Cortex of kidney (tissue), 1 donor: ENCODE measurements at places on chromosomes 4 and X.

- no peak for DNase-seq
Observed at GRCh38 chr4:35461931-35462659, 782.2 kb downstream of the ARAP2 start.

DNA sequence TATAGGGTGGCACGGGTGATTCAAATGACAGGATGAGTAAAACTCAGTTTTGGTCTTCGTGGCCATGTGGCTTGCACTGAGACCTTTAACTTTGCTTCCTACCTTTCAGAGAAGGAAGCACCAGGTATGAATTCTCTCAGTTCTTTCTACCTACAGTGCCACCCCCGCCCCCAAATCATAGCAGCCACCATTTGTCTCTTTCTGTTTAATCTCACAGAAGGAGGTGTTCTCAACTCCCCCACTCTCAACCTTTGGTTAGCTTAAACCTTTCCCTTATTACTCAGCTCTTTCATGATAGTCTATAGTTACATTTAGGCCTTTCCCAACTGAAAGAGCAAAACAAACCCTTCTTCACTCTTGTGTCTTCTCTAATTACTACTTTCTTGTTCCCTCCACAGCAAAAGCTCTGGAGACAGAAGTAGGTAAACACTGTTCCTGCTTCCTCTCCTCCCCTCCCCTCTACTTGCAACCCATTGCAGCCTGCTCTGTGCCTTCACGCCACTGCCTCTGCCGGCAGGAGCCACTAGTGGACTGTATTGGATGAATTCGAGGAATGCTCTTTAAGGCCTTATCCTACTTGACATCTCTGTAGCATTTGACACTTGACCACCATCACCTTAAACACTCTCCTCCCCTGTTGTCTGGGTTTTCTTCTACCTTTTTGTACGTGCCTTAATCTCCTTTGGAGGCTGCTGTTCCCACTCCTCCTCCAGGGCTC lies 123.7 kb downstream of the AFF1 start:
- no peak for DNase-seq

DNA sequence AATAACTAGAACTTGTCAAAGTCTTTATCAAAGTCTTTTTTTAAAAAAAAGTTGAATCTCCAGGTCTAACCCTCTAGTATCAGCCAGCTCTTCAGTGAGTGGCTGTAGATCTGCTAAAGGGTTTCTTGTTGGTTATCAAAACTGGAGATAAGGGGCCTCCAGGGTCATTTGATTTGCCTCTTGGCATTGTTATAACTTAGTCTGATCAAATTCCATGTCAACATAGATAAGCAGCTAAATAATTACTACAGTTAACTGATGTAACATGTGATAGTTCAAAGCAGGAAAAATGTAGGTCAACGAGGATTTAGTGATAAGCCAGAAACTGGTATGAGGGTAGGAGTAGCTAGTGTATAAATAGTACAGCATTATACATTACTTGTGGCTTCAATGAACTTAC lies 465.1 kb downstream of the PDHA2 start:
- no peak for DNase-seq

DNA sequence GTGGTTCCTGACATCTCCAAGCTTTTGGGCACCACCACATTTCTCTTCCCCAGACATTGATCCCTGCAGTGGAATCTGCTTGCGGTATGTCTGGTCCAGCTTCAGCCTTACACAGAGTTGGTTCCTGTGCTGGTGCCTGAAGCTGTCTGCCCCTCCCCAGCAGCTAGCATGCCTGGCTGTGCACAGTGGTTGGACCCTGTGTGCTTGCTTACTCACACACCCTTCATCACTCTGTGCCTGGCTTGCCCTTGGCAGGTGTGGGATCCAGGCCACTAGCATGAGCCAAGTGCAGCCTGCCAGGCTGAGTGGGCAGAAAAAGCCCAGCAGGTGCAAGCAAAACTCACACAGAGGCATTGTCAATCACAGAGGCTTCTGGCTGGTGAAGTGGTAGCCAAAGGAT lies 473.8 kb downstream of the ACTRT1 start:
- DNase-seq = no peak

- no peak for DNase-seq
Observed at GRCh38 chrX:113743069-113743468, 840.8 kb upstream of the HTR2C start.

DNA sequence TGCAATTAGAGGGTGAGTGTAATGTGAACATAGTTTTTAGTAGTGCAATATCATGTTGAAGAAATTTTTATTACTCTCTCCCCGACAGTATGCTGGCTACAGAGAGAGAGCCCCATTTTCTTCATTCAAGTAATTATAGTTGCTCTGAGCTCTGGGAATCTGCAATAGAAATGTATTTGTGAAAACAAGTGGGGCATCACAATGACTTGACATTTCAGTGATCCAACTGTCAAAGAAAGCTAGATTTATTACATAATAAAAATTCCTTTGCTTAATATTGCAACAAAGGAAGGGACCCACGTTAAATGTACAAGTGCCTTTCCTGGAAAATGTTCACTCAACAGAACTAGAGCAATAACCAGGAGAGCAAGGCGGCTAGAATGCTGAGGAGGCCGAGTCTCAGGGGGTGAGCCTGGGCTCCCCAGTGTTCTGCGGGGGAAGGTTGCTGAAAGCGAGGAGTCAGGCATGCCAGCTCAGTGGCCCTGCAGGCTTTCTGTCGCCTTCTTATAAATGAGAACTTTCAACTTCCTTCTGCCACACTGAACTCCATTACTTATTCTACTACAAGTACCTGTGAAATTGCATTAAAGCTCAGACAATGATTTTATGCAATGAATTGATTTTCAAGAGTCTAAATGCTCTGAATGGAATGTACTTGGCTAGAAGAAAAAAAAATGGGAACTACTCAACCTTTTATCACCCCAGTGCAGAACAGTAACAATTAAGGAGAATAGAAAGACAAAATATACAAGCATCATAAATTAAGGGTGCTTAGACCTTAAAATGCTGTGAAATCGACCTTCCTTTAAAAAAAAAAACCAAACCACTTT lies 476.4 kb downstream of the AFF2 start:
- no peak for DNase-seq

GRCh38 chr4:175720067-175720466 lies 92.0 kb downstream of the GPM6A start:
- no peak for DNase-seq

GRCh38 chr4:55768291-55768690 lies 51.3 kb upstream of the EXOC1L start:
- DNase-seq = no peak

DNA sequence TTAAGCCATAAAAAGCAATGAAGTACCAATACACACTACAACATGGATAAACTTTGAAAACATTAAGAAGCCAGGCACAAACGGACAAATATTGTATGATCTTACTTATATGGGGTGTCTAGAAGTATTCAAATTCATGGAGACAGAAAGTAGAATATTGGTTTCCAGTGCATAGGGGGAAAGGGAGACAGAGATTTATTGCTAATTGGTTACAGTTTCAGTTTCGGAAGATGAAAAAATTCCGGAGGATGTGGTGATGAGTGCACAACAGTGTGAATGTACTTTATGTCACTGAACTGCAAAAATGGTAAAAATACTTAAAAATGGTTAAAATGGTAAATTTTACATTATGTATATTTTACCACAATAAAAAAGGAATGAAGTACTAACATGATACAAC lies 5.1 kb upstream of the PRDX4 start:
- no peak for DNase-seq

- DNase-seq = no peak
Observed at GRCh38 chr4:85783483-85783882, 308.5 kb downstream of the ARHGAP24 start.

GRCh38 chr4:66565801-66566200 lies 895.5 kb upstream of the EPHA5 start:
- DNase-seq = no peak

DNA sequence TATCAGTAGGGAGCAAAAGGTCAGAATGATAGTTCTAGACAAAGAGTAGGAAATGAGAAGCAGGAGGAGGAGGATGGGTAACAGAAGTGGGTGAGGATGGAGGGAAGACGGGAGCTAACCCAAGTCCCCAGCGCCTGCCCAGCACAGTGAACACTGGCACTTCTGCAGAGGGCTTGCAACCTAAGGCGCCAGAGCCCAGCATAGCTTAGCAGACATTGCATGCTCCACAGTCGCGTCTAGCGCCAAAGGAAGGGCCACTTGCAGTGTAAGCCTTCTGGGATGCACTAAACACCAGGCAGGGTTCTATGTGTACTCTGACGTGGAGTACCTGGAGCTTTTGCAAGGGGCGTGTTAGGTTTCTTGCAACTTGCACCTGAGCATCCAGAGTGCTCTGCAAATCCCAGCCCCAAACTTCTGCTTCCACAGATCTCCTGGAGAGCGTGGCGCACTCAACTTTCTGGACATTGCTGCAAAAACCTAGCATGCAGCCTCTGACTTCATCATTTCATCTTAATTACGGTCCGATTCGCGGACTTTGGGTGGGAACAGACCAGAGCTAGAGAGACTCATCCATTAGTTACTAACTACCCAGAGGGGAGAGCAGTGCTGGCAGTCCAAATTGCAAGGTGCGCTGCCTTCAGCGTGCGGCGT lies 46.5 kb upstream of the NKAP start:
- no peak for DNase-seq

DNA sequence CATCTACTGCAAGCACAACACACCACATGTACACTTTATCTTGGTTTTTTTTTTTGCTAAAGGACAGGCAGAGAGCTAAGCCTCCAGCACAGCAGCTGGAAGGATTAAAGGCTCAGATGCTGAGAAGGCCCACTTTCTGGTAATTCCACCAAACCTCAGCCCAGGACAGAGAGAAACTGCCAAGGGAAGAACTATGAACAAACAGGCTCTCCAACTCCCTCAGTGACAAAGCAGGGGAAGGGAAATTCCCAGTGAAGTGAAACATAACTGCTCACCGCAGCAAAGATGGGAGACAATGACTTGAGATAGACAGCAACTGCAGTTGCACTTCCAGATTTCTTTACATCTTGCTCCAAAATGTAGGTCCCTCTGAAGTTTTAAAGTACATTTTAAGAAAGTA lies 4.8 kb downstream of the PROM1 start:
- no peak for DNase-seq

DNA sequence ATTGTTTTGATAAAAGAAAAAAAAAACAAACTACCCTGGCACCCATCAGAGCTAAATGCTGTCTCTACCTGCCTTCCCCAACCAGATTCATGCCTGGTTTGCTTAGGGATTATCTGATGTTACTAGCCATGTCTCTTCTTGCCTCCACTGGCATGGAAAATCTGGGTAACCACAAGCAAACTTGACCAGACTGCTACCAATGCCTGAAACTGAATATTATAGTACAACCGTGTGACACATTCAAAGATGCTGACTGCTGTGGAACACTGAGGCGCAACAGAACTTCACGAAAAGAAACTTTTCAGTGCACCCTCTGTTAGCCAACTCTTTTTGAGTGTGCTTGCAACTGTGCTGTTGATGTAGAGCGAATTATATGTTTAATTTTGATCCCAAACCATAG lies 228.1 kb downstream of the CBR4 start:
- no peak for DNase-seq

GRCh38 chr4:102723511-102723910 lies 37.3 kb downstream of the MANBA start:
- DNase-seq = no peak

DNA sequence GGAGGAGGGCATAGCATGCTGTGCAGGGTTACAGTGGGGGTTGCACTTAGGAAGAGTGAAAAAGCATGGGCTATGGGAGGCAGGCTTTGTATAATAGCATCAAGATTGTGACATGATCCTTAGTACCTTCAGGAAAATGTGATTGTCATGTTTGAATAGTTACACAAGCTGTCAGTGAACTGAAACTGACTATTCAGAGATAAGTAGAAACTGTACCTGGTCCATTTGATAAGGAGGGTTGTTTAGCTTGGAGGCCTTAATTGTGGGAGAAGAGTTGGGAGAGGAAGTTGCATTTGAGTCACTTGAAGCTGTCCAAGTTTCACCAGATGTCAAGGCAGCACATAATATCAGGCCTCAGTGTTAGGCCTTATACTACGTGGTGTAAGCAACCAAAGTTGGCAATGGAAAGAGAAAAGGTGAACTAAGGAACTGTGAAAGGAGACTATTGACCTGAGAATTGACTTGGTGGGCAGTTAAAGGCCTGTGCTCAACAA lies 85.0 kb downstream of the TEX13C start:
- no peak for DNase-seq

DNA sequence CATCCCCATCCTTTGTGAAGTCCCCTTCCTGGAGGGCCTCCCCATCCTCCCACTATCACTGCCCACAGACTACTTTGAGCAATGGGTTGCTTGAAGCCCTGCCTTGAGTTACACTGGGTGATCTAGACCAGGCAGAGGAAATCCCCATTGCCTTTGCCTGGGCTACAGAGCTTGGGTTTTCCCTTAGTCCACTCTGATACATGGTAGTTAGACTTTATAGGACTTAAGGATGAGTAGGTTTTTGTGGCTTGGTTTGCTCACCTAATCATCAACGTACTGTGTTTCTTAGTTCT lies 56.6 kb downstream of the TMEM131L start:
- no peak for DNase-seq

GRCh38 chrX:18681996-18682395 lies 10.1 kb upstream of the RS1 start:
- no peak for DNase-seq

GRCh38 chr4:8468746-8469535 lies 28.4 kb downstream of the TRMT44 start:
- DNase-seq = no peak

GRCh38 chr4:174378951-174379350 lies 95.2 kb downstream of the CEP44 start:
- DNase-seq = no peak

DNA sequence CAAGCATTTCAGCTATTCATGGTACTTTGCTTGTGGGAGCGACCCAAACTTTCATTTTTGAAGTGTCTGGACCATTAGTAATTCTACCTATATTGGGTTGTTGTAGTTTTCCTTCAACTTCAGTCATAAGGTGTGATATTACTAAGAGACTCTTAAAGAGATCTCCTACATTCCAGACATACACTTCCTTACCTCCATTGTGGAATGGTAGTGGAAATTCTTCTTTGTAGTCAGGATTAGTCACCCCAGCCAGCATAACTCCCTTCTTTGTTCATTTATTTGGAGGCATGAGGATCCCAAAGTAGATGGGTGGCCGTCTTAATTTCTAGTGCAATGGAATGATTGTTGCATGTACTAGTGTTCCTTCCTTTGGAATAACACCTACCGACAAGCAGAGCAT lies 991.4 kb downstream of the ARAP2 start:
- no peak for DNase-seq

DNA sequence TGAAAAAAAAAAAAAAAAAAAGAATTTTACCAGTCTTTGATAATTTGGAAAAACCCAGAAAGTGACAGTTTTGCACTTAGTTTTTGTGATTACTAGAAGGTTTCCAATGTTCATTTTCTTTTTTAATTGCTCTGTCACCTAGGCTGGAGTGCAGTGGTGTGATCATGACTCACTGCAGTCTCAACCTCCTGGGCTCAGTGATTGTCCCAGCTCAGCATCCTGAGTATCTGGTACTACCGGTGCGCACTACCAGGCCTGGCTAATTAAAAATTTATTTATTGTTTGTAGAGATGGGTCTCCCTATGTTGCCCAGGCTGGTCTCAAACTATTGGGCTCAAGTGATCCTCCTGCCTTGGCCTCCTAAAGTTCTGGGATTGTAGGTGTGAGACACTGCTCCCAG lies 3.3 kb downstream of the NUDT9 start:
- DNase-seq = no peak

GRCh38 chr4:41318839-41319530 lies 62.3 kb downstream of the UCHL1 start:
- DNase-seq = no peak
